Stimulated activated CD4-positive, alpha-beta T cell treated with anti-CD3 and anti-CD28 coated beads, Interleukin-15, amount 100 ng/mL, for 1 hour (primary cell): ENCODE measurements at places on chromosomes 7 and 10.

DNA sequence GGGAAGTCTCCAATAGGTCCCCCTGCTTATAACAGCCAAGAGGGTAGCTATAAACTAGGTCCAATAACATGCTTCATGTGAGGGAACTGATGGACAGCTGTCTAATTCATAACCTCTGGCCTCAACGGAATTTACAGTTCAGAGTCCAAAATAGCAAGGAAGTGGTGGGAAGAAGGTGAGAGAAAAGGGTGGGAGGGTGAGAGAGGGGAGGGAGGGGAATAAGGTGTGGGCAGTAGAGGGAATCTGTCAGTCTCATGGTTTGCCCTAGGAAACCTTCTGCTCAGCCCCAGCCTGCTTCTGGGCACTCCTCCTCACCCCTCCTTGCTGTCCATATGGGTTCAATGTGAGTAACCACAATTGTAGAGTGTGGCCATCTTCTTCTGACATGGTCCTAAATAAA lies 133.4 kb upstream of the ADO start:
- DNase-seq: no peak

DNA sequence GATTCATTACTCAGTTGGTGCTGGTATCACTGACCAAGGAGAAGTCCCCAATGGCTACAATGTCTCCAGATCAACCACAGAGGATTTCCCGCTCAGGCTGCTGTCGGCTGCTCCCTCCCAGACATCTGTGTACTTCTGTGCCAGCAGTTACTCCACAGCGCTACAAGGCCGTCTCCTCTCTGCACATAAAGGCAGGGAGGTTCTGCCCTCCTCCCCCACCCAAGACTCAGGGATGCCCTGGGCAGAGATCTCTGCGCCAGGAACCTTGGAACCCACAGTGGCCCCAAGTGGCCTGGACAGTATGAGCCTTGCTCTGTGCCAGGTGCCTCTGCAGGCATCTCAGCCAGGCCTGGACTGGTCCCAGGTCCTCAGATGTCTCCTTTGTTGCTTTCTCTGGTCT lies 193.4 kb upstream of the PRSS58 start:
- no peak for DNase-seq

DNA sequence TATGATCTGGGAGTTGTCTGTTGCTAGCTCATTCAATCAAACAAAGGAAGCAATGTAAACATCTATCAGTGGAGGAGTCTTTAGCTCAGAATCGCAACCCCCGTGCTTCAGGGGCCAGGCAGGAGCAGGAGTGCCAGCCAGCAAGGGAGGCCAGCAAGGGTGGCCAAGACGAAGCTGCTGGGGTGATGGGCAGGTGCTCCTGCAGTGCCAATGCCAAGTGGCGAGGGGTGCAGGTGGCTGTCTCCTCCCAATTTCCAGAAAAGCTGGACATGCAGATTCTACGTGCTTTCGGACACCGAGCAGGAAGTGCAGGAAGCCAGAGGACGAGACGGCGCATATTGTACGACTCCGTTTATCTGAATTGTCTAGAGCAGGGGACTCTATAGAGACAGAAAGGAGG lies 48.1 kb upstream of the EBF3 start:
- DNase-seq: no peak

DNA sequence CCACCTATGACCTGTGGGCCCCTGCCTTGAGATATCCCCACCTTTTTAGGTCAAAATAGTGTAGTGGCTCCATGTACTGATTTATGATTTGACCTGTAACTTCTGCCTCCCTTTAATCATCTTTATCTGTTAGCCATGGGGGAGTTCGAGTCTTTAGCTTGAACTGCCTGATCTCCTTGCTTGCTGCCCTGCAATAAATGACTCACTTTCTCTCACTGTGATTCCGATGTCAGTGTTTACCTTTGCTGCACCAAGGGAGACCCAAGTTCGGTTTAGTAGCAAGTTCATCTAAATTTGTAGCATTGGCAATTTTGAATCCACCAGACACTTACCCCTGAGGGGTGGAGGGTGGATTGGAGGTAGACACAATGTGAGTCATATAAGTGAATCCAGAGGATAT lies 814.6 kb upstream of the AUTS2 start:
- DNase-seq: no peak

DNA sequence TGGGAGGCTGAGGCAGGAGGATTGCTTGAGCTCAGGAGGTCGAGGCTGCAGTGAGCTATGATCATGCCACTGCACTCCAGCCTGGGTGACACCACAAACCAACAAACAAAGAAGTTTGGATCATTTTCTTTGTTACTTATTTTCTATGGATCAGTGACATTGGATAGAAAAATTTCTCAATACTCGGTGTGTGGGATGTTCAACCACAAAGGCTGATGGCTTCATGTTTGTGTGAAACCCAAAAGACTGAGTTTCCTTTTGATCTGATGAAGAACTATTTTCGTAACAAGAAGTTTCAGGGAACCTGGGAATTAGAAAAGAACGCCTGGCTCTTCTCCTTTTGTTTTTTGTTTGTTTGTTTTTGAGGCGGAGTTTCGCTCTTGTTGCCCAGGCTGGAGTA lies 104.0 kb downstream of the HOXA1 start:
- no peak for DNase-seq

DNA sequence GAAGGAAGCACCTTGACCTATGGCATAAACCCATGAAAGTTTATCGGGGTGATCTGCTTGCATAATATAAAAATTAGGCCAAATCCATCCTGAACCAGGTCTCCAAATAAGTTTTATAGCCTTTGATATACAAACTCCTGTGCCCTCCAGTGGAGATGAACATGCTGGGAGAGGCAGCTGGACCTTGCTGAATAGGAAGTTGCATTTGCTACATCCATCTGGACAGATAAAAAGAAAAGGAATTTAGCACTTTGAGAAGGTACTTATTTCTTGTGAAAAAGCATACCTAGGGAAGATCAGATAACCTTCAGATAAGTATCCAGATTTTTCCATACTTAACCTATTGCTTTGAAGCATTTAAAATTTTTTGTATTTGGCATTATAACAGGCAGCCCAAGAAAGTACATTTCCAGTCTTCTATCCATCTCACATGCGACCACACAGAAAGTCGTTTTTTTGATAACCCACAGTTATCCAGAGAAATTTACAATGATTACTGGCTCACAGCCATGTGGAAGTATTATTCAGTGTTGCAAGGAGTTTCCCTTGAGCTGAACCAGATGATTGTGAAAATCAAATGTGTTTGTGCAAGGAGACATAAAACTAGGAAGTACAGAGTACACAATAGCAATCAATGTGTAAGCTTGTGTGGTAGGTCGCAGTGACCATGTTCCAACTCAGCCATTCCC lies 124.4 kb upstream of the STK17A start:
- DNase-seq: no peak

- no peak for DNase-seq
Observed at GRCh38 chr7:153044981-153045380, 285.4 kb downstream of the ACTR3B start.

GRCh38 chr7:143392875-143393266 lies 11.7 kb downstream of the ZYX start:
- DNase-seq: no peak

- no peak for DNase-seq
Observed at GRCh38 chr7:55053651-55054571, 35.1 kb downstream of the EGFR start.

DNA sequence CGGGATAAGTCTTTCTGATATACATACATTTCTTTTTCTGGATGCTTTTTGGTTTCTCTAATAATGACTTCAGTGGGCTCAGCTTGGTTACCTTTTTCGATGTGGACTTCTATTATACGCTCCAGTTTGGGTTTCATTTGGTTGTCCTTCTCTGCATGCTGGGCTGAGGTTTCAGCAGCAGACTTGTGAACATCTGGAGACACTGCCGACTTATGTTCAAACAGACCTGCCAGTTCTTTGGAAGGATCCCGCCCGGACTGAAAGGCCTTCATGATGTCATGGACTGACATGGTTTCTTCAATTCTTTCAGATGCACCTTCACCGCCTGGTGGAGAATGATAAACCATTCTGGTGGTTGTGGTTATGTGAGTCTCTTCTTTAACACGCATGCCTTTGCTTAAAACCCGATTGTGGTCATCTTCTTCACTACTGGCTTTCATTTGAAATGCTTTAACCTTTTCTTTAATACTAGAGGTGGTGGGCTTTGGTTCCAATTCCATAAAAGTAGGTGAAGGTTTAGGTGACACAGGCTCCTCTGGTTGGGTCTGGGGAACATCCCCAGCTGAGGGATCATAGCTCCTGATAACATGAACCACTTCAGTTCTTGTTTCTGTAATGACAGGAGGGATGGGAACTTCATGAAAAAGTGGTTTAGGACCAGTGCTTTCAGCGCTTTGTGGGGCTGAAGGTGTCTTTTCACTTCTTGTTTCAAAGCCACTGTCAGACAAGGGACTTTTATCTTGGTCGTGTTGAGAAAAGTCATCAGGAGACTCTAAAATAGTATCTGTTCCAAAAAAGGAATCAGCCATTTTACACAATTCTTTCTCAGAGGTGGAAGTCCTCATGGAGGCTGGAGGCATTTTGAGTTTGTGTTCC lies 167.7 kb upstream of the CCDC6 start:
- no peak for DNase-seq

GRCh38 chr7:76155938-76156337 lies 45.8 kb upstream of the SRRM3 start:
- no peak for DNase-seq

DNA sequence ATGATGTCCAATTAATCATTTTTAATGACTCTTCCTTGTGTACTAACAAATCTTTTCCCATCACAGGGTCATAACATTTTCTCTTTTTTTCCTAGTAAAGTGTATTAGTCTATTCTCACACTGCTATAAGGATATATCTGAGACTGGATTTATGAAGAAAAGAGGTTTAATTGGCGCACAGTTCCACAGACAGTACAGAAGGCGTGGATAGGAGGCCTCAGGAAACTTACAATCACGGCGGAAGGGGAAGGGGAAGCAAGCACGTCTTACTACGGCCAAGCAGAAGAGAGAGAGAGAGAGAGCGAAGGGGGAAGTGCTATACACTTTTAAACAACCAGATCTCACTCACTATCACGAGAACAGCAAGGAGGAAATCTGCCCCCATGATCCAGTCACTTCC lies 359.4 kb upstream of the NFE2L3 start:
- DNase-seq: no peak

GRCh38 chr10:71349406-71349805 lies 30.3 kb downstream of the SLC29A3 start:
- no peak for DNase-seq

DNA sequence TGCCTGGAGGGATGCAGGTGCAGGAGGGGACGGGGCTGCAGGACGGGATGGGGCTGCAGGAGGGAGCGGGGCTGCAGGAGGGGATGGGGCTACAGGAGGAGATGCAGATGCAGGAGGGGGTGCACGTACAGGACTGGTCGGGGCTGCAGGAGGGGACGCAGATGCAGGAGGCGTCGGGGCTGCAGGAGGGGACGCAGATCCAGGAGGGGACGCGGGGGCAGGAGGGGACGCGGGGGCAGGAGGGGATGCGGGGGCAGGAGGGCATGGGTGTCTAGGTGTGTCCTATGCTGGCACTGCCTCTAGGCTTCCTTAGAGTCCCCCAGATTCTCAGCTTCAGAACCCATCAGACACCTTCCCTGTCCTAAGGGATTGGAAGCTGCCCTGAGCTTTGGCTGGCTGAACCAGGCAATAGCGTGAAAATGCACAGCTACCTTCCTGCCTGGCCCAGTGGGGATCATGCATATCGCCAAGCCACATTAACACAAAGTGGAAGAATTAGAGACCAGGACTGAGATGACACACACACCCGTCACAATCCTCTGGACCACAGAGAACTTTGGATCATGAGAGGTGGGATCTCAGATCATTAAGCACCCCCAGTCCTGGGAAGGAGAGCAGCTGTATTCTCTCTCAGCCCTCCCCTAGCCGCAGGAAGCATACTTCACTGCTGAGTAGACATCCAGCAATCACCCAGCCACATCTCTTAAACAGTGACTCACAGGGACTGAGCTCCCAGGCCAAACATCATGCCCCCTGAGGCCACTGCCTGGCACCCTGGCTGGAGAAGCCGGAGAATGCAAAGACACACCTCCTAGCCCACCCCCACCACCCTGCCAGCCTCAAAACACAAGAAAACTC lies 67.3 kb downstream of the VWA2 start:
- DNase-seq: no peak

DNA sequence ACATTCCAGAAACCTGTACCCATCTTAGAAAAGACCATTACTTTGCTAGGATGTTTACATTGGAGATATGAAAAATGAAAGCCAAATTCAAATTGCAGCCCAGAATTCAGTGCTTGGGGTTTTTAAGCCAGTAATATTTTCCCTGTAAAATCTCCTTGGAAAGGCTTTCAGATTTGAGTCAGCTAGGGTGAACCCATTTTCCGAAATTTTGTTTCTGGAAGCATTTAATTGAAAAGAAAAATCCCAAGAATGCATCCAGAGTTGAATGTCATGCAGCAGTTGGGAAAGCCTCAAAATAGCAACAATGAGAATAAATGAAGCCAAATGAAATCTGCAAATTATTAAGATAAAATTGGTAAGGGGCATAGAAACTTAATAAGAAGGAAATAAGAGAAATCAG lies 106.4 kb downstream of the BMPER start:
- DNase-seq: no peak

GRCh38 chr7:100875356-100875751 lies 451 bp downstream of the SRRT start:
- DNase-seq: no peak

DNA sequence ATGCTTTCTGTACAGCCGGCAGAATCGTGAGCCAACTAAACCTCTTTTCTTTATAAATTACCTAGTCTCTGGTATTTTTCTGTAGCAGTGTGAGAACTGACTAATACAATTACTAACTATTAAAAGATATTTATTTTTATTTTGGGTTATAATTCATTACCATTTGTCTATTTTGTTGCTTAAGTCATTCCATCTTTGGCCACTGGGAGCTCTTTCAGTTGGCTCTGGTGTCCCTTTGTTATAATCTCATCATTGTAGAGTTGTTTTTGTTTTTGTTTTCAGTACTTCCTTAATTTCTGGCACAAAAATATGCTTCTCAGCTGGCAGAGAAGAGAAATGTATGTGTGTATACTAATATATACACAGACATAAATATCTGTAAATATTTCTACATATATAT lies 807.9 kb upstream of the MBL2 start:
- DNase-seq: no peak

DNA sequence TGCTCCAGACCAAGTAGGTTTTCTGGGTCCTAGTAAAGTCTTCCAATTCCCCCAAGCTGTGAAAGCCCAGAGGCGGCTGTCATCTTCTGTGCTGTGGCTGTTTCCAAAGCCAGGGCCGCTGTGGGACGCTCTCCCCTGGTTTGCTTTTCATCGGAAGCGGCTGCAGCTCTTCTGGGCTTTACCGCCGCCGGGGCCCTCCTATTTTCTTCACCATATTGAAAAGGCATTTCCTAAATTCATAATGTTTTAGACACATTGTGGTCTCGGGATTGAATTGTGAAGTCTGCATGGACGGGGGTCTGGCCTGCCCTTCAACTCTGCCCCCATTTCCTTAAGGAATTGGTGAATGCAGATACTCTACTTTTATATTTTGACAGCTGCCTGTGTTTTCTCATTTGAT lies 551.4 kb upstream of the MGMT start:
- DNase-seq: no peak

DNA sequence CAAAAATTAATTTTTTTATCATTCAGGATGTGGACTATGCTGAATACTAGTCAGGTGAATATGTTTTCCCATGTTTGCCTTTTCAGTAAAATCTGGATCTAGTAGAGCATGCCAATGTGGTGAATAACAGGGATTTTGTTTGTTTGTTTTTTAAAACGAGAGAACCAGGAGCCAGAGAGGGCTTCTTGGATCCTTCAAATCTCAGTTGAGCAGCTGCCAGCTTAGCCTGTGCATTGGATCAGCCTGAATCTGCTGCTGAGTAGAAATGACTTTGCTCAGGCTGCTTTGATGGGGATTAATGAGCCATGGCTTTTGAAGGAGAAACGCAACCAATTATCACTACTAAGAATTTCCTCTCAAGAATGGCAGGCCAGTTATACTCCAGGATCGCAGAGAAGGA lies 493.8 kb downstream of the ARL4A start:
- no peak for DNase-seq
